ENCODE measurements at places on chromosomes 12 and 14.

- DNase-seq = no peak
These were observed 129.3 kb upstream of the RAP1B start for GRCh38 chr12:68481181-68481941.

- DNase-seq = no peak
These were observed 96.2 kb downstream of the CPSF2 start for GRCh38 chr14:92217936-92218335.

GRCh38 chr12:29921307-29921706 lies 137.6 kb upstream of the TMTC1 start:
- no peak for DNase-seq

GRCh38 chr12:530308-530707 lies 70.6 kb downstream of the B4GALNT3 start:
- no peak for DNase-seq

GRCh38 chr12:120845696-120846095 lies 58.5 kb downstream of the SPPL3 start:
- no peak for DNase-seq

DNA sequence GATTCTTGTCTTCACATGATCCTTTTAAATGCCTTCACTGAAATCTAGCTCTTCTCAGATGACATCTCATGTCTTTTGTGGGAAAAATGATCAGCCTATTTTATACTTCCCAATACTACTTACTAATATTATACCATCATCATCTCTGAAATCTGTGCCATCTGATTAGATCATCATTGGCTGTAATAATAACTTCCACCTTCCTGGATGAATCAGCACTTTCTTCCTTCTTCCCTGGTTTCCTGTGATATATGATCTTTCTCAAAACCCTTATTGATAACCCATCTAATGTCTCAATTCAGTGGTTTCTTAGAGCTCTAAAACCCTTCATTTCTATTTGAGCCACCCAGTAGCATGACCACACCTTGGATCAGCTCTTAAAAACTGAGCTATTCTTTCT lies 30.9 kb downstream of the GPR137C start:
- no peak for DNase-seq

DNA sequence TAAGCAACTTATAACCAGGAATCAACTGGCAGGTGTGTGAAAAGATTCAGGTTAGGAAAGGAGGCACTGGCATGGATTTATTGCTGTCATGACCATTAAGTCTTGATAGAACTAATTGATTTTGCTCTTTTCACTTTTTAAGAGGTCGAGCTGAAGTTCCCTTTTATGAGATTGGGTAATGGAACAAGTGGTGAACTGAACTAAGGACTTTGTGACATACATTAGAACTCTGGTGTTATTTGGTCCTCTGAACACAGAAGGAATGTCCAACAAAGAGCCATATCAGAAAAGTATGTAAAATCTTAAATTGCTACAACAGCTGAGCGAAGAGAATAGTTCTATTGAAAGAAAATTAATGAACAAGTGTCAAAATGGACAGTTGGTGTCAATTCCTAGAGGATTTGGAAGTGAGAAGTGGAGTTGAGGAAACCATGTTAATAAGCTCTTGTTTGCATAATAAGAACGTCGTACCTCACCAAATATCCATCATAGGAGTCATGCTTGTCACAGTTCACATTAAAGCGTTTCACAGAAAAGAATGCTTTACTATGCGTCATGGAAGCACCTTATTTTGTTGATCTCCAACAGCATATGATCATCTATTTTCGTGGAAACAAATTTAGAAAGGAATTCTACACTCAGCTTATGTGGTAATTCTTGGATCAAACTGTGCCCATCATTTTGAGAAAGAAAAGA lies 8.4 kb upstream of the MYF6 start:
- no peak for DNase-seq

GRCh38 chr14:71804992-71805391 lies 127.2 kb upstream of the RGS6 start:
- DNase-seq = no peak

DNA sequence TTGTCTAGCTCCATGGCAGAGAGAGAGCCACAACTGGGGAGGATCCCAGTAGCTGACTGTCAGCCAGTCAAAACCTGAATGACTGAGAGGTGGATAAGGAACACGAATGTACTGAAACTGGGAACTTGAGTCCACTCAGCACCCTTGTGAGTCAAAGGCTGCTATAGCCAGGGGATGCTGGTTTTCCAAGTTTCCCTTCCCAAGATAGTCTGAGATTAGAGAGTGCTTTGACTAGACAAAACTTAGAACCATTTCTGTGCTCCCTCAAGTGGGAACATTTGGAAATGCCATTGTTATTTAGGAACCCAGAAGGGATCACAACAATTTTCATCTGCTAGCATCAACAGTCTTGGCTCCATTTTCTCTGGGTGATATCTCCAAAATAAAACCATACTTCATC lies 4.0 kb downstream of the PRKAG1 start:
- no peak for DNase-seq

DNA sequence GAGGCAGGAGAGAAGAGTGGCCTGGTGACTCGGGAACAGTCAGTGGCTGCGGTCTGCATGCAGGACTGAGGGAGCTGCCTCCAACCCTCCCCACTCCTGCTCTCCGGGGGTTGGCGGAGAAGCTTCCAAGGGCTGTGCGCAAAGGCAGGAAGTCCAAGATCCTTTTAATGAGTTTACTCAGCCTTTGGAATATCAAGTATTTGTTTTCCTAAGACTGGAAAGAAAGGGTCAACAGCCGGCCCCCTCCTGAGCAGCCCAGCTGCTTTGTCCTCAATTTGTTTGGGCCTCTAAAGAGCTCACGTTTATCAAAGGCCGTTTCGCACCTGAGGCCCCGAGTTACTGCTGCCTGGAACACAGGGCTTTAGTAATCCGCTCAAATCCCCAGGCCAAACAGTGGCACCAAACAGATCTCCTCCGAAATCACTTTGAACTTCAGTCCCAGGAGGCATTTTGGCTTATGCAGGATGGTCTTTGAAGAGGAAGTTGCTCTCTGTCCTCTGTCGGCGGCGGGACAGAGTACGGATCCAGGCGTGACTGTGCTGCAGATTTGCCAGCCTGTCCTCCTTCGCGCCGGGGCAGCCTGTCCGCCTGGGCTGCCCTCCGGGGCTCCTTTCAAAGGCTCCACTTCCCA lies 117.2 kb upstream of the FZD10 start:
- no peak for DNase-seq

DNA sequence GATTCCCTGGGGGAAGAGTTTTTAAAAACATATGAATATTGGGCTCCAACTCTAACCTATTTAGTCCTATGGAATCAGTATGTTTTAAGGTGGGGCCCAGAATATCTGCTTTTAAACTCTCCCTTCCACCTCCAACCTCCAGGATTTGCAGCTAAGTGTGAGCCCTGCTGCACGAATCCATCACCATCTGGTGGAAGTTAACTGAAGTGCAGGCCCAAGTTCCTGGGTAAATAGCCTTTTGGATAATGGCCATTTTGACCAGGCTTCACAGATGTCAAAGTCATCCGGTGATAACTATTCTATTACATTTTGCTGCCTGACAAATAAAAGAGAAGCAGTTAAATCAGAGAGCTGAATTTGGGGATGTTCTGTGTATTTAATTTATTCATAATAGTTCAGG lies 58.1 kb upstream of the RMST start:
- DNase-seq = no peak

GRCh38 chr12:22828066-22828465 lies 203.1 kb downstream of the ETNK1 start:
- no peak for DNase-seq

- no peak for DNase-seq
These were observed 56.5 kb downstream of the ISCA2 start for GRCh38 chr14:74550071-74550470.

- DNase-seq = no peak
These were observed 14.2 kb downstream of the TMEM229B start for GRCh38 chr14:67474366-67474765.

DNA sequence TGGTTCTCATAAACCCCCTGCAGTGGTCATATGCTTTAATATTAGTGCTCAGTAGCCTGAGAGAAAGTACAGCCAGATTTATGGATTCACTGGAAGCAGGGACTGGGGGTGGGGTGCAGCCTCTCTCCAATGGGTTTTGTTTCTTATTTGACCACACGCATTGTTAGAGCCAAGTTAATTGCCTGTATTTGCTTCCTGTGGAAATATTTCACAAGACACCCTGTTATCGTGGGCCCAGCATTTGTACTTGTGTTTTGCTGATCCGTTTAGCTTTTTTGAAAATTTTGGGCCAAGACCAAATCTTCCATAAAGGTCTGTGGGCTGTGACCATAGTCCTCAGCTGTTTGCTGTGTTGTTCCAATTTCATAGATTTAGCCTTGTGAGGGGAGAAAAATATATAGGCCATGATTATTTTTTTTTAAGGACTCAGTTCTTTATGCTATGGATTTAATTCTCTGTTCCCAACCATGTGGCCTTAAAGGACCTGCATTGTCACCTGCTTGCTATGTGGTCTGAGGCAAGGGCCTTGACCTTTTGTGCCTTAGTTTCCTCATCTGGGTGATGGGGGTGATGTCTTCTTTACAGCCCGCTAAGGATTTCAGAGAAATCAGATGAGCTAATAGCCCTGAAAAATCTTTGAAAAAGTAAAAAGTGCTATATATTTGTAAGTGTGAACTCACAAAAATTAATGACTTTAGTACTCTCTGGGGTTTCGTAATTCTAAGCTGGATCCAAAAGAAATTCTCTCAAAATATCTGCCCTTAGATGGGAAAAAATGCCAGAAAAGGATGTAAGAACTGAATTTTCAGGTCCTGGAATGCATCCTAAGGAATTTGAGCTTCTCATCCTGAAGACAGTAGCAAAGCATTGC lies 370.2 kb downstream of the DPF3 start:
- DNase-seq = no peak

GRCh38 chr12:103997286-103997900 lies 31.7 kb downstream of the TDG start:
- no peak for DNase-seq

- DNase-seq = no peak
These were observed 637.8 kb downstream of the DIO2 start for GRCh38 chr14:79573486-79573885.

- no peak for DNase-seq
These were observed 63.6 kb downstream of the TMCC3 start for GRCh38 chr12:94586589-94587259.

- no peak for DNase-seq
These were observed 70.4 kb upstream of the USP44 start for GRCh38 chr12:95621725-95622124.

GRCh38 chr12:108805136-108805535 lies 52.2 kb downstream of the SSH1 start:
- DNase-seq = no peak

DNA sequence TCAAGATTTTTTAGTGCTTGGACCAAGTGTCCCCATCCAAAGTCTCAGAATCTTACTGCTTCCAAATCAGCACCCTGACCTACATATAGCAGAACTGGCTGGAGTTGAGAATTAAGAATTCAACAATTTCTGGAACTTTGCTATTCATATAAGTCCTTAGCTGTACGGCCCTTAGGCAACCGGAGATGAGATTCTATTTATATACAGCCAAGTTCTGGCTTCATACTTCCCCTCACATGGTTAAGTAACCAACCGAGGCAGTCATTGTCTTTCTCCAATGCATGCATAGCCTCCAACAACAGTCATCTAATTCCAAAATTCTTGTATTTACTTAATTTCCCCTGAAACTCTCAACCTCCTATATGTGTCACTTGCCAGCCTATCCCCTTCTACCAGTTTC lies 76.6 kb downstream of the SINHCAF start:
- DNase-seq = no peak

DNA sequence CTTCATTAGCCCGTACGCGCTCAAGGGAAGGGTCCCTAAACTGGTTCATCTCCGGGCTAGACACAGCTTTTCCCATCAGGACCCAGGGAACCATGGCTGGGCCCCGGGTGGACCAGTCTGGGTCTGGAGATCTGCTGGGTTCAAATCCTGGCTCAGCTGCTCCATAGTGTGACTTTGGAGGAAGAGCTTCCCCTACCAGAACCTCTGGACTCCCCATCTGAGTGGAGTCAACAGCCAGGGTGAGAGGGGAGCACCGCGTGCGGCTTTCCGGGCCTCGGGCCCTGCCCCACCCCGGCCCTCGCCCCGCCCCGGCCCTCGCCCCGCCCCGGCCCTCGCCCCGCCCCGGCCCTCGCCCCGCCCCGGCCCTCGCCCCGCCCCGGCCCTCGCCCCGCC lies 41.2 kb downstream of the BEGAIN start:
- DNase-seq = peak; percentile 29

- no peak for DNase-seq
These were observed 42.0 kb downstream of the GUCY2C start for GRCh38 chr12:14654416-14654815.

GRCh38 chr12:20455001-20455706 lies 86.8 kb downstream of the PDE3A start:
- DNase-seq = no peak

GRCh38 chr12:77995436-77996167 lies 164.9 kb downstream of the NAV3 start:
- no peak for DNase-seq

DNA sequence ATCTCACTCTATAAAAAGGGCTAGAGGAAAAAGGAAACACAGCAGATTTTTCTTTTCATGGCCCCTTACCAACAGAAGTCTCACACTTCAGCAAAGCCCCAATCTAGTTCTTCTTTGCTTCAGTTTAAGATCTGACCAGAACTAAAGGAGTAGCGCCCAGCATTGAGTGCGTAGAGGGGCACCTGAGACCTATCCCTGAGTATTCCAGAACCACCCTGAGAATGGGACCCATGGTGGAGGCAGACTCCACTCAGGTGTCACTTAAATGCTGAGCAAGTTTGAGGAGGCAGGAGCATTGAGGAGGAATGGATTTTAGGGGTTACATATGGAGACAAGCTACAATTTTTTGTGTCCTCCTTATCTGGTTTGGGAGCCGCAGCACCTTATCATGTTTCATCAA lies 1.8 kb upstream of the HOXC11 start:
- no peak for DNase-seq
